ENCODE measurements at places on chromosomes 1 and 21.

- no peak for DNase-seq
These were observed 36.2 kb downstream of the IRF2BP2 start for GRCh38 chr1:234573711-234574299.

DNA sequence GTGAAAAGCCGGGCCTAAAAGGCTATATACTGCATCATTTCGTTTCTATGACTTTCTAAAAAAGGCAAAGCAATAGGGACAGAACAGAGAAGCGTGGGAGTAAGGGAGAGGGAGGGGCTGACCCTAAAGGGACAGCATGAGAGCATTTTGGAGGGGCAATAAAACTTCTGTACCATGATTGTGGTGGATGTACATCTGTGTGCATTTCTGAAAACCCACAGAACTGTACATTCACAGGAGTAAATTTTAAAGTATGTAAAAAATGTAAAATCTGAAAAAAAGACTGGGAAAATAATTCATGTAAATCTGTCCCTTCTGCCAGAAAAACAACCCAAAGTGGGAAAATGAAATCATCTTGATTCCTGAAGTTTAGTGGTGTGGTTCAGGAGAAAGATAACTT is 235.4 kb downstream of the CENPF start:
- no peak for DNase-seq

- peak; percentile 18 for DNase-seq
These were observed 26.1 kb downstream of the ZP4 start for GRCh38 chr1:237864338-237865244.

- DNase-seq: no peak
These were observed 38.7 kb downstream of the BTBD8 start for GRCh38 chr1:92118826-92119225.

DNA sequence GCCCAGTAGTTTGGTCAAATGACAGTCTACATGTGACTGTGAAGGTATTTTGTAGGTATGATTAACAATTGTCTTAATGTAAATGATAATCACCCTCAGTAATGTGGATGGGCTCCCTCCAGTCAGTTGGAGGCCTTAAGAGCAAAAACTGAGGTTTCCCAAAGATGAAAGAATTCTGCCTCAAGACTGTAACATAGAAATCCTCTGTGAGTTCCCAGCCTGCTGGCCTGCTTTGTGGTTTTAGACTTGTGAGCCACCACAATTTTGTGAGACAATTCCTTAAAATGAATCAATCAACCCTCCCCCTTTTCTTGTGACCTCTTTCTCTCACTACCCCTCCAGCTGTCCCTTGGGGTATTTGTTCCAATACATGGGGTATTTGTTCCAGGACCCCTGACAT is 226.4 kb upstream of the DPYD start:
- no peak for DNase-seq

GRCh38 chr1:189211742-189212141 is 1265.9 kb downstream of the BRINP3 start:
- no peak for DNase-seq

DNA sequence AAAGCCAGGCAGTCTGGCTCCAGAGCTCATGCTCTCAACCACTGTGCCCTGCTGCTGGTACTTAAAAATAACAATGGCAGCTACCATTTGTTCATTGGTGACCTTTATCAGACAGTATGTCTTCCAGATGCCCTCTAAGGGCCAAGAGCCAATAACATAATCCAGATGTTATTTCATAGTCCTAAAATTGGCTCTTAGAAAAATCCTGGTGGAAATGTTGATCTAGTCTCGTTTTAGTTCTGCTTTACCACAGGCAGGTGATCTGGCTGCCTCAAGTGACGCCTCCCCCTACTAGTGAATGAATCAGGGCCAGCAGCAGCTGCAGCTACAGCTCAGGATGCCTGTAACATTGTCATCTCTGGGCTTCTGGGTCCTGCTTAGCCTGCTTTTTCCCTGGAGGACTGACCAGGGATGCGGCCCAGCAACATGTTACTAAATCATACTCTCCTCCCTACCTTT is 12.6 kb upstream of the HMGN2 start:
- no peak for DNase-seq

DNA sequence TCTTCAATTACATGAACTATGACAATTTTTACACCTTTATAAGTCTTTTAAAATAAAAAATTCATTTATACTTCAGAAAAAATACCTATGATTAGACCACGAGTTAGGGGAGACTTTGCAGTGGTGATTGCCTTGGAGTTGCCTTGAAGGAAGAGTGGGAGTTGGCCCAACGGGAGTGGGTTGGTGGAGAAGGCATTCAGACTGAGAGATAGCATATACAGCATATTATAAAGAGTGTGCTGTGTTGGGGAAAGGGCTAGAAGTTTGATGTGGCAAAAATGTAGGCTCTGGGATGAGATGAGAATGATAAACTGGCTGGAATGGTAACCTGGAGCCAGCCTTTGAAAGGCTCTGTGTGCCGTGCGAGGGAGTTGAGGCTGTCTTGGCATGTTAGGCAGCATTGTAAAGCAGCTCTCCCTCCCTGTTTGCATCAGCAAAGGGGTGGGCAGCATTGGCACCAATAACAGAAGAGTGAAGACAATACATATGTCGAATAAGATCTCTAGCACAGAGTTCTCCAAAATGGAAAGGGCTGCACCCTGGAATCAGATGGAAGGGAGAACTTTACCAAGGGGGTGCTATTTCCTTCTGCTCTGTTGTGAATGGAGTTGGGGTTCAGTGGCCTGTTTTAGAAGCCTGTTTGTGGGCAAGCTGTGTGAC is 24.4 kb downstream of the MPZL1 start:
- DNase-seq: no peak

DNA sequence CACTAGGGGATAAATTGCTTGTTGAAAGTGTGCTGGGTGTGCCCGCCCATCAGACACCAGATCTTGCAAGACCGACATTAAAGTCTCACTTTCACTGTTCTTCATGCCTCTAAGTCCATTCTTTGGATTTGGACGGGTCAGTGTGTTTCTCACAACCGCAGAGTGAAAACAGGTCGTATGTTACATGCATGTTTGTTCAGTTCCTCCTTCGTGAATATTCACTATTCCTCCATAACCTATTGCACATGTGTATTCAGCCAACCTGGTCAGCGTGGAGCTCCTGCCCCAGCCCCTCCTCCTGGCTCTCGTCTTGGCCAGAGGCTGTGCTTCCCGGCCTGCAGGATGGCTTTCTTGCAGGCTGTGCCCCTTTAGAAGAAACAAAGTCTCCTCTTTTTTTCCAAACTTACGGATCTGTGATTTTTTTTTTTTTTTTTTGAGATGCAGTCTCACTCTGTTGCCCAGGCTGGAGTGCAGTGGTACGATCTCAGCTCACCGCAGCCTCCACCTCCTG is 2.2 kb upstream of the KRTAP10-6 start:
- no peak for DNase-seq

GRCh38 chr1:172719694-172720138 is 60.8 kb downstream of the FASLG start:
- DNase-seq: no peak

DNA sequence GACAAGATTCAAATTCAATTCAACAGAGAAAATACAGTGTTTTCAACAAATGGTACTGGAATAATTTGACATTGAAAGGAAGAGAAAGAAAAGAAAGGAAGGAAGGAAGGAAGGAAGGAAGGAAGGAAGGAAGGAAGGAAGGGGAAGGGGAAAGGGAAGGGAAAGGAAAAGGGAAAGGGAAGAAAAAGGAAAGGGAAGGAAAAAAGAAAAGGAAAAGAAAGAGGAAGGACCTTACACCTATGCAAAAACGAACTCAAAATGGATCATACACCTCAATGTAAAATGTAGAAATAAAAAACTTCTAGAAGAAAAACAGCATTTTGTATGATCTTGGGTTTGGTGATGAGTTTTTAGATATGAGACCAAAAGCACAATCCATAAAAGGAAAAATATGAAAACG is 19.9 kb upstream of the NMNAT2 start:
- DNase-seq: no peak

- DNase-seq: no peak
These were observed 50.6 kb downstream of the LHX4 start for GRCh38 chr1:180280617-180281016.

- no peak for DNase-seq
These were observed 76.1 kb downstream of the CD58 start for GRCh38 chr1:116494745-116495144.

DNA sequence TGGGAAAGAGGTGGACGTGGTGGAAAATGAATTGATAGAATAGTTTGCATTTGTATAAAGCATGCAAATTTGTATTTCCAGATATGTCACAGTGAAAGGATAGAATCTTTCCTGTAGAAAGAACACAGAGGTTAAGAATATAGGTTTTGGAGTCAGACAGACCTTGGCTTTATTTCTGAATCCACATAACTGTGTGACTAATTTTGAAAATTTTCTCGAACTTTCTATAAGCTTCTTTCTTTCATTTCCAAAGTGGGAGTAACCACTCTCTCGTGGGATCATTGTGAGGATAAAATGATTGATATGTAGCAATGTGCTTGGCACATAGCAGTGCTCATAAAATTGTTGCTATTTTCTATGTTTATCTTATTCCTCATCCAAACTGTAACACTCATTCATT is 108.8 kb downstream of the DISC1 start:
- DNase-seq: no peak

- no peak for DNase-seq
These were observed 574 bp downstream of the ITPKB start for GRCh38 chr1:226738421-226738994.

GRCh38 chr1:160549665-160550006 is 26.6 kb upstream of the SLAMF6 start:
- DNase-seq: no peak

DNA sequence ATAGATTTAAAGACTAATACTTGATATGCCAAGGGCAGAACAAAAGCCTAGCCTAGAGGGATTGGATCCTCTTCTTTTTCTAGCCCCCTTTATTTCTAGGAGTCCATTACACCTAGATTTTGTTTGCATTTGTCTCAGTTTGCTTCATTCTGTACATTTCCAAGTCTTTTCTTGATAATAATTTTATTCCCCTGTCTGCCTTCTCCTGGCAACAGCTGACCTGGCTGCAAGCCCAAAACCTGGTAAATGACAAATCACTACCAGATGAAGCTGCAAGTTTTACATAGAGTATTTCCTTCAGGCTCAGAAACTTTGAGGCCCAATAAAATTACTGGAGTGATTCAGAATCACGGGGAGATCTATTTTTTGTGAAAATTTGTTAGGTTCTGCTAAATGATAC is 36.5 kb upstream of the LHX8 start:
- DNase-seq: no peak

DNA sequence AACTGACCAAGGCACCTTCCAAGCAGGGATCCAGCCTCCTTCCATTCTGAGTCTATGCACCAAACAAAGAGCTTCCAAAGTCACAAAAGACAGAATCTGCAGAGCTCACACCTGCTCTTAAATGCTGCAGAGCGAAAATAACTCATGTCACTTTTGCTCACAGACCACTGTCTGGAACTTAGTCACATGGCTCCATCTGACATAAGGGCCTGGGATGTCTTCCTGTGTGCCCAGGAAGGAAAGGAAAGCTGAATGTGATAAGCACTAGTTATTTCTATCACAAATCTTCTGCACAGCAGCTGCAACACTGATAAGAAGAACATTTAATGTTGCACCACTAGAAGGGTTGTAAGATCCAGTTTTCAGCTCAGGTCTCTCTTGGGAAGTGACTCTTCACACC is 39.5 kb upstream of the SGIP1 start:
- no peak for DNase-seq

- no peak for DNase-seq
These were observed 83.2 kb upstream of the HOOK1 start for GRCh38 chr1:59731591-59731990.

GRCh38 chr1:181036107-181036836 is 2.5 kb downstream of the MR1 start:
- DNase-seq: no peak

- peak; percentile 53 for DNase-seq
These were observed 5.6 kb upstream of the FAM131C start for GRCh38 chr1:16078925-16079656.

DNA sequence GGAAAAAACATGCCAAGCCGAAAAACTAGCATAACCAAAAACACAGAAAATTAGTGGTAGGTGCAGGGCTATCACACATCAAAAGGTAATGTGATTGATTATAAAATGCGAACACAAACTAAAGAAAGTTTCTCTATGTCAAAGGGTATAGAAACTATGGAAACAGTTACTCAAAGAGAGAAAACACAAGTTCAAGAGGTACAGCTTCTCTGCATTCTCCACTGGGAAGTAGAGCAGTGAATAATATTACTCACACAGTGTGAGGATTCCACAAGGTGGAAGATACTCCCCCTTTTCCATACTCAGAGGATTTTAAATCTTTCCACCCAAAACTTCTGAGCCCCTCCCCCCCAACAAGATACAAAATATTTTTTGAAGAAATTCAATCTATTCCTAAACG is 18.6 kb downstream of the AKT3 start:
- no peak for DNase-seq

DNA sequence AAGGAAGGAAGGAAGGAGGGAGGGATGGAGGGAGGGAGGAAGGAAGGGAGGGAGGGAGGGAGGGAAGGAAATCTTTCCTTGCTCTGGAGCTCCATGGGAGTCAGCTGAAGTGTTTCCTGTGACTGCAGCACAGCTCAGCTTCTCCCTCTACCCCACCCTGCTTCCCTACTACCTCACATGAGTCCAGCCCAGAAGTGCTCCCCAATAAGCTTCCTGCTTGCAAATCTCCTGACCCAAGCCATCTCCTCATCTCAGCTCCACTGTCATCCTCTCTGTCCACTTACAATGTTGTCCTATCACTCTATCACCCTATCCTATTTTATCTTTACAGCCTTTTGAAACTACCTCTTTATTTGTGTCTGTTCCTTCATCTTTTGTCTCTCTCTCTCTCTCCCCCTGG is 52.9 kb upstream of the SSBP3 start:
- no peak for DNase-seq

- no peak for DNase-seq
These were observed 15.6 kb upstream of the VAMP3 start for GRCh38 chr1:7755448-7755847.

DNA sequence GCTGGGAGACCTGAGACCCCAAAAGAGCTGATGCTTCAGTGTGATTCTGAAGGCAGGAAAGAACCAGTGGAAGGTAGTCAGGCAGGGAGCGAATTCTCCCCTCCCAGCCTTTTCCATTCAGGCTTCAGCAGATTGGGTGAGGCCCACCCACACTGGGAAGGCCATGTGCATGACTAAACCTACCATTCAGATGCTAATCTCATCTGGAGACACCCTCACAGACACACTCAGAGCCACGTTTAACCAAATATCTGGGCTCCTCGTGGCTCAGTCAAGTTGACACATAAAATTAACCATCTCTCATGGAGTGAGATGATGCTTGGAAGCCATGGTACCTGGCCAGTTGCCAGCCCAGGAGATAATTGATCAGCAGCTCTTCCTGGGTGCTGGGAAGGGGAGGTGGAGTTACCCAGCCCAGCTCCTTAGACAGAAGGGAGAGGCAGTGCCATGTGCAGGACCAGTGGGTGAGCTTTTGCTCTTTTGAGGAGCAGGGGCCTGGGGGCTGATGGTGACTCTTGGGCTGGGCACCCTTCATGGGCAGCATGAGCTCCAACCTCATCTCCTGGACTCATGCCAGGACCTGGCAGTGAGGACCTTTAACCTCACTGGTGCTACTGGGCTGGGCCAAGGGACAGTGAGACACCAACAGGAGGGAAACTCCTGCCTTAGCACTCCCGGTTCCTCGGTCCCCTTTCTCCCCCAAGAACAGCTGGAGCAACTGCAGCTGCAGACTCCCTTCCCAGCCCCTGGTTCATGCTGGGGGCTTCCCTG is 89.0 kb upstream of the ACTL8 start:
- DNase-seq: no peak

All from 8988T (cell line).